ENCODE measurements at places on chromosomes 2 and 18.

DNA sequence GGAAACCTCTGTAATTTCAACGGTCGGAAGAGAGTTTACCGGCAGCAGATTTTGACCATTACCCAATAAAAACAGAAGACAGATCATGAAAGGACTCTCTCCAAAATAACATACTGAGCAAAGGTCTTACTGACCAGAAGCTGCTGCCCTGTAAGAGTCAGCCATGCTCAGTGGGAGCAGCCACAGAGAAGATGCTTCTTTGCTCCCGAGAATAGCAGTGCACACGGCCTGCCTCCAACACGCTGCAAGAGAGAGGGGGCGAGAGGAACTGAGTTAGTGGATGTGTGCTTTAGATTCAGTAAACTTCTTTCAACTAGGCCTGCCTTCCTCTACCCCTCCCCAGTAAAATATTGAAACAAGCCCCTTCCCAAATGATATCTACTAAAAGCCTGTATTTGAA is 103.7 kb downstream of the NCK2 start:
- H3K27me3 ChIP-seq = no peaks in the 10 kb centered on the region
- peaks cover 23% of the 10 kb centered on the region for H3K4me1 ChIP-seq
- H3K36me3 ChIP-seq = no peaks in the 10 kb centered on the region

DNA sequence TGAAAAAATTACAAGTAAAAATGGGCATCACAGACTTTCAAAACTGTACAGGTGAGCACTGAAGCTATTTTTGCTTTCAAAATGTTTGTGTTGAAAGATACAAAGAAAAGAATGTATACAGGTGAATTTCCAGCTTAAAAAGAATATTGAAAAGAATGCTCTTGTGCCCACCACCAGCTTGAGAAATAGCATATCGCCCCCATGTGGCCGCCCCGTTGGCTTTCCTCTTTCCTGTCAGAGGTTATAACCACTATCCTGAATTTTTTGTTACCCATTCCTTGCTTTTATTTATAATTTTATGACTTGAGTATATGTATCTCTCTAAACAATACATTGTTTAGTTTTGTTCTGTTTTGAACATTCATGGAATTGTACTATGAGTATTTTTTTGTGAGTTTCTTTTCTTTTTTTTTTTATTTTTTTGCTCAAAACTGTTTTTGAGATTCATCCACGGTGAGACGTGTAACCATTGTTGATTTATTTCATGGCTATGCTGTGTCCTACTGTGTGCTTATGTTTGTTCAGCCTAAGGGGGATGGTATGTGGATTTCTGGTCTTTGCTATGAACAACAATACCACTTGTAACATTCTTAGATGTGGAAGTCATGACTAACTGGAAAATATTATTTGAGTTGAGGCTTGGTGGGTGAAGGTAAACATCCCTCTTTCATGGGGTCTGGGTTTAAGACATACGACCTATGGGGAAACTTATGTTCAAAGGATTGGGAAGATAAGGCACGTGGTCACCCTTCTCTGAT is 11.6 kb downstream of the TRPM8 start:
- no peak overlapping the region for H3K27ac ChIP-seq
- H3K4me3 ChIP-seq = no peak overlapping the region
- peaks cover 6% of the 10 kb centered on the region for H3K4me1 ChIP-seq
- H3K27me3 ChIP-seq = no peaks in the 10 kb centered on the region
- no peak for DNase-seq

DNA sequence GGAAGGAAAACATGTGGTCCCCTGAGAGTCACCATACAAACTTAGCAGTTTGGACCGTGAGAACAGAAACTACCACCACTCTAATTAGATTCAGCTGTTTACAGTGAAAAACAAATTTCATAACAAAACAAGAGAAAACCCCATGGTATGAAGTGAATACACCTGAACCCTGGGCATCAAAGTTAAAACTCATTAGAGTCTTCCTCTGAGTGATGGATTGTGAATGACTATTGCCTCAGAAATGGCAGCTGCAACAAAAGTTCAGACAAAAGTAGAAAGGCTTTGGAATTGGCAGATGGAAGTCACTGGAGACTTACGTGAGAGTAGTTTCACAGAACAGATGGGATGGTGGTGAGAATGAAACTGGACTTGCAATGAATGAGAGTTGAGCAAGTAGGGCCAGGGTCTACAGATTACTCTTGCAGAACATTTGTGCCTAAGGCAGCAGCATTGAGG is 98.0 kb downstream of the AAK1 start:
- no peak overlapping the region for H3K4me3 ChIP-seq
- no peaks in the 10 kb centered on the region for H3K27me3 ChIP-seq
- no peak overlapping the region for H3K27ac ChIP-seq
- H3K4me1 ChIP-seq = no peaks in the 10 kb centered on the region

- DNase-seq = no peak
- H3K4me3 ChIP-seq = no peak overlapping the region
- no peaks in the 10 kb centered on the region for H3K4me1 ChIP-seq
Observed at GRCh38 chr2:187614756-187615155, 60.5 kb upstream of the TFPI start.

DNA sequence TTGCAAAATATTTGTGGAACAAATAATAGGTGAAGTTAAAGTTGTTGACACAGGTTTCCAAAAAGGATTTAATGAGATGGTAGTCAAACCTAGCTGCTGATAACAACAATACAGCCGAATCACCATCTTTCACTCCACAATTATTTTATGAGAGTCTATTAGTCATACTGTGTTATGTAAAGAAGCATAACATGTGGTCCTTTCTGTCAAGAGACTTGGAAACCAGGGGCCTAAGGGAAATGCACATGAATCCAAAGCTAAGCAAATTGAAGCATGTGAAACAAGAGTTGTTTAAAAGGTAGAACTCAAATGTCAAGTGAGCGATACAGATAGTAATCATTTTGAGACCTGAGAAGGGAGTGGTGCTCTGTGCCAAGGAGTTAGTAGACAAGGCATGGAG is 16.0 kb downstream of the CD28 start:
- H3K4me3 ChIP-seq = no peak overlapping the region
- no peak for DNase-seq
- H3K27me3 ChIP-seq = no peaks in the 10 kb centered on the region
- H3K4me1 ChIP-seq = no peaks in the 10 kb centered on the region
- no peaks in the 10 kb centered on the region for H3K36me3 ChIP-seq

DNA sequence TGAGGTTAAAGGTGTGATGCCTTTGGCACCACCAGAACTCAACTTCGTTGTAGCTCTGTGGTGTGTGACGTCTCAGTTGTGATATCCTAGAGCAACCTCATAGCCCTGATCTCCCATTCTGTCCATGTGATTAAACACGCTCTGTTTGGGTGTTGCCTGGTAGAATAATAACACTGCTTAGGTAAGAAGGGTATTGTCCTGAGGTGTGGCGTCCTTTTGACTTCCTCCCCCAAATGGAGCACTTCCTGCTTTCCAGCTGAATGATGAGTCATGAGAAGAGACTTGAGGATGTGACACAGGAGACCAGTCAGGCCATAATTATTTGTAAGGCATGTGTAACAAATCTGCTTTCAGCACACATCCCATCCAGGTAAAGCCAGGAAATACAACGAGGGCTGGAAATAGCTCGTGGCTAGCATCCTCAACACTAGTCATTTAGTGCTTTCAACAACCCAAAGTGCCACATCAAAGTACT is 100.7 kb downstream of the RAPGEF4 start:
- H3K4me1 ChIP-seq = no peaks in the 10 kb centered on the region
- DNase-seq = no peak
- H3K27me3 ChIP-seq = no peaks in the 10 kb centered on the region
- H3K36me3 ChIP-seq = no peaks in the 10 kb centered on the region

- H3K4me3 ChIP-seq = no peak overlapping the region
- H3K27ac ChIP-seq = no peak overlapping the region
- no peak for DNase-seq
- no peaks in the 10 kb centered on the region for H3K27me3 ChIP-seq
- no peaks in the 10 kb centered on the region for H3K4me1 ChIP-seq
Observed at GRCh38 chr2:2166881-2167280, 164.2 kb downstream of the MYT1L start.

- H3K4me1 ChIP-seq = peaks cover 7% of the 10 kb centered on the region
- H3K4me3 ChIP-seq = no peak overlapping the region
- H3K27ac ChIP-seq = no peak overlapping the region
- no peaks in the 10 kb centered on the region for H3K36me3 ChIP-seq
Observed at GRCh38 chr2:239341146-239341732, 59.6 kb downstream of the HDAC4 start.

DNA sequence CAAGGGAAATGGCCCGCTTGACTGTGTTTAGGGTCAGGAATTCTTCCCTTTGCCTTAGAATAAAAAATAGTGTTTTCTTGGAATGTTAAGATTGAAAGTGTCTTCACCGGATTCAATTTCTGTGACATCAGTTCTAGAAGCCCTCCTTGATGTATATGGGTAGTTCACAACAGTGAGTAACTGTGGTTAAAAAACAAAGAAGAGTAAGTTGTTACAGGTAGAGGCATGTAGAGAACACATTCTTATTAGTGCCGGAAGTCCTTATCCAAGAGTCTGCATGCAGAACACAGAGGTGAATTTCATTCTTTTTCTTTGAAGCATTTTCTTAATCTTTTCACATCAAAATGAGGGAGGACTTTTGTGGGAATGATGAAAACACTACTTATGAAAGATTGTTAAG is 105.5 kb downstream of the FMNL2 start:
- no peak for DNase-seq
- H3K4me3 ChIP-seq = no peak overlapping the region
- no peaks in the 10 kb centered on the region for H3K36me3 ChIP-seq
- no peaks in the 10 kb centered on the region for H3K27me3 ChIP-seq

DNA sequence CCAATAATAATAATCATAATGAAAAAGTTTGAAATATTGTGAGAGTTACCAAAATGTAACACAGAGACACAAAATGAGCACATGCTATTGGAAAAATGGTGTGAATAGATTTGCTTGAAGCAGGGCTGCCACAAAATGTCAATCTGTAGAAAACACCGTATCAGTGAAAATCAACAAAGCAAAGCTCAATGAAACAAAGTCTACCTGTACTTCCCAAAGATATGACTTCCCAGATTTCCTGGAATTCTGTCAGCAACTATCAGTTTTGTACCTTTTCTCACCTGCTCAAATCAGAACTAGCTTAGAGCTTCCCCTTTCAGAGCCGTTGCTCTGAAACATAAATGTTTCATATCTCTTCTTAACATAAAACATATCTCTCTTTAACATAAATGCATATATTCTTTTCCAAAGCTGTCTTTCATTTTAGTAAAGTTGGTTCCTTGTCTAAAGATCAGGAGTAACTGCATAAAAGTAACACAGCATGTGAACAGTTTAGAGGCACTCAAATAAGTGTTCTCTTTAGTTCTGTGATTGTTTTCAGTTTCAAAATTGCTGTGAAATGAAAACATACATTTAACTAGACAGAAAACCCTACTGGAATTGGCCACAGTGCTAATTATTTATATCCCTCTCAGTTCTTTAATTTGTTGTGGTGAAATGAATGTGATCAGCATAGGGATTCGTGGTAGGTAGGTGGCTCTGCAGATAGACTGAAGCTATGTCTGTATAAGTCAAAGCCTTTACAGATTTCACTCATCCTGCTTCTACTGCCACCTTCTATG is 262.5 kb downstream of the KCNJ3 start:
- no peaks in the 10 kb centered on the region for H3K4me1 ChIP-seq
- no peak overlapping the region for H3K27ac ChIP-seq
- no peaks in the 10 kb centered on the region for H3K36me3 ChIP-seq
- DNase-seq = no peak

- H3K36me3 ChIP-seq = no peaks in the 10 kb centered on the region
- H3K27ac ChIP-seq = no peak overlapping the region
- no peak for DNase-seq
Observed at GRCh38 chr2:72689579-72690195, 136.1 kb downstream of the EXOC6B start.

- no peak for DNase-seq
- peaks cover 8% of the 10 kb centered on the region for H3K4me1 ChIP-seq
- no peak overlapping the region for H3K4me3 ChIP-seq
Observed at GRCh38 chr2:170019060-170019805, 158.7 kb upstream of the MYO3B start.

GRCh38 chr18:58438161-58438957 is 190.5 kb downstream of the ALPK2 start:
- peak overlapping the region; percentile 6 for H3K4me3 ChIP-seq
- H3K36me3 ChIP-seq = no peaks in the 10 kb centered on the region
- no peak for DNase-seq

DNA sequence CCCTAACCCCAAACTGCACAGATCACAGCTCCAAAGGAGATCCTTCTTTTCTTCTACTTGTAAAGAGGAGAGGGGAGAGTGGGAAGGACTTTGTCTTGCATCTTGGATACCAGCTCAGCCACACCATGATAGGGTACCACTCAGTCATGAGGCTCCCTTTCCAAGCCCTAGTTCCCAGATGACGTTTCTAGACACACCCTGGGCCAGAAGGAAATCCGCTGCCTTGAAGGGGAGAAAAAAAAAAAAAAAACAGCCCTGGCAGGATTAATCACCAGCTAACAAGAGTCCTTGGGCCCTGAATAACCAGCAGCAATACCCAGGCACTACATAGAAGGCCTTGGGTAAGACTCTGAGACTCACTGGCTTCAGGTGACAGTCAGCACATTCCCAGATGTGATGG is 36.9 kb downstream of the ST8SIA3 start:
- no peaks in the 10 kb centered on the region for H3K4me1 ChIP-seq
- H3K36me3 ChIP-seq = no peaks in the 10 kb centered on the region
- H3K27me3 ChIP-seq = no peaks in the 10 kb centered on the region
- DNase-seq = no peak
- H3K27ac ChIP-seq = no peak overlapping the region
- no peak overlapping the region for H3K4me3 ChIP-seq

DNA sequence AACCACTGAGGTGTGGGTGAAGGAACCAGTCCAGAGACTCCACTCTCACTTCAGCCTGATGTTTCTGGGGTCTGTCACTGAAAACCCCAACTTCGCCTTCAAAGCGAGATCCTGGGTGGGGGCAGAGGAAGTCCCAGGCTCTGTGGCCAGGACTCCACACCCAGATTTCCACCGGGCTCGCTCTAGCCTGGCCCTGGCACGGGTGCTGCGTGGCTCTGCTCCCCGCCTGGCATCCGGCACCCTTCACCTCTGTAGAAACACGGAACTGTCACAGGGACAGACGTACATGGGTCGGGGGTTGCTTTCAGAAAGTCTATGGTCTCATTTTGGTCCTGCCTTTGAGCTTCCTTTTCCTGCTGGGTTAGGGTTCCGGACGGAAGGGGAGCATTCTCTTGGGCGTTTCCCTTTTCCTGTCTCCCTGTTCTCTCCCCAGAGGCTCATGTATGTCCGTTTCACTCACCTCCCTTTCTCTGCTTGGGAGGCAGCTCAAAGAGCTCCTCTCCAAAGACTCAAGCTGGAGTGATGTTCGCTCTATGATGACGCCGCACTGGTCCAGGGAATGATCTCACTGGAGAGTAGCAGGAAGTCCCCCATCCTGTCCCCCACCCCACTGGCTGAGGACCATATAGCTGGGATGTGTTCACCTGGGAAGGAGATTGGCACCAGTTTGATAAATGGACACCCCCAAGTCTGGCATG is 41.5 kb downstream of the ODC1 start:
- peaks cover 65% of the 10 kb centered on the region for H3K4me1 ChIP-seq
- peak overlapping the region; percentile 28 for H3K27ac ChIP-seq
- H3K27me3 ChIP-seq = no peaks in the 10 kb centered on the region
- no peak overlapping the region for H3K4me3 ChIP-seq
- no peak for DNase-seq

All from vagina (tissue), 2 donors.